GM04503 (cell line): ENCODE measurements at places on chromosomes 1 and 21.

GRCh38 chr1:114345930-114346479 lies 165.0 kb downstream of the TRIM33 start:
- no peak for DNase-seq

- no peak for DNase-seq
Observed at GRCh38 chr1:208059409-208060001, 148.6 kb upstream of the CD34 start.

DNA sequence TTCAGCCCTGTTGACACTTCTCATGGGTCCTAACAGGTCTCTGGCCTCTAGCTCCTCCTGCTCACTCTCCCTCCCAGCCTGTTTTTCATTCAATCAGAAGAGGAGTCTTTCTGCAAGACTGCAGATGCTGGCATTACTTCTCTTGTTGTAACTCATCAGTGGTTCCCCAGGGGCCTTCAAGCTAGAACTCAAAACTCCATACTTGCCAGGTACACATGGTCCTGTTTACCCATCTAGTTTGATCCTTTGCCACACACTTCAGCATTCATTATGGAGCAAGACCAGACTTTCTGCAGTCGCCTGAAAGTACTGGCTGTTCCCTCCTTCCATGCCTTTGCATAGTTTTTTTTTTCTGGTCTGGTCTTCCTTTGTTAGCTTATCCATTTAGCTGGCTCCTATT lies 47.9 kb downstream of the SERBP1 start:
- DNase-seq = no peak

DNA sequence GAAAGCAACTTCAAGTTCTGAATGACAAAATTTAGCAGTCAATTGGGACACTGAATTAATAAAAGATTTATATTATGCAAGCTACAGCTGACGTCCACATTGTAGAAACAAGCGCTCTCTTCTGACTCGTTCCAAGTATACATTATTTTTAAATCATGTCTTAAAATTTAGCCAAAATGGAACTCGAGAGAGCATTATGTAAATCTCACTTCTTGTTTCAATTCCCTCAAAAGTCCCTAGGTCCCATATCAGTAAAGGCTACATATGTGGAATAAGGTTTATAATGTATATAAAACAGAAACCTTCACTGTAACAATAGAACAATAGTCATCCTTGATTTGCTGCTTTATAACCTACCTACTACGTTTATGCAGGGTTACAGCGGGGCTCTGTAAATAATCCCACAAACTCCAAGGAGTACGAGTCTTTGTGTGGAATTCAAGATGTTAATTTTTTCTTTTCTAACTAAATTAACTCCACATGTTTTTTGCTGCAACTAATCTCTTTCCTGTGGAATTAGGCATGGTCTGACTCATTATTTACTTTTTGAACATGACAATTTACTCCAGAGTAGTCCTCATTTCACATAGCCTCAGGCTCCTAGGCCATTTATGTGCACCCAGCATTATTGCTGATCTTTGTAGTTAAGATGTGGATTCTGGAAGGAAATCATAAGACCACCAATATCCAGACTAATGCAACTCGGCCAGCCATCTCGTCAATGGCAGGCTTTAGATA lies 785.1 kb downstream of the LTN1 start:
- DNase-seq = peak; percentile 66

- no peak for DNase-seq
Observed at GRCh38 chr1:82640352-82640751, 839.6 kb downstream of the ADGRL2 start.

DNA sequence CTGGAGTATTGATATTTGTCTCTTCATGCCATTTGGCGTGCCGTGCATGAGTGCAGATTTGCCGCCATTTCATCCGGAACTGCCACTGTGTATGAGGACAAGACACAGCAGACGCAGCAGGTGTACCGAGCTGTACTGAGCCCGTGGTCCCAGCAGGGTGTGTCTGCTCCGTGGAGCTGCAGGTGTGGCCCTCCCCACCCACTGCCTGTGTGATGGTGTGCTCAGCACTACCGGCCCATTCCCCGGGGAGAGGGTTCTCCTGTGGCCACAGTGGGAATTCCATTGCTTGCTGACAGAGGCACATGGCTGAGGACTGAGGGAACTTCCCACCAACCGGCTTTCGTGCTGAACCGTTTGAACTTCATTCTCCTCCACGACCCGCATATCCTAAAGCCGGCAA lies 34.3 kb upstream of the COL6A1 start:
- DNase-seq = no peak

- peak; percentile 94 for DNase-seq
Observed at GRCh38 chr1:230849451-230850224, 18.7 kb downstream of the C1orf198 start.

- no peak for DNase-seq
Observed at GRCh38 chr1:94669198-94669597, 127.6 kb upstream of the F3 start.

DNA sequence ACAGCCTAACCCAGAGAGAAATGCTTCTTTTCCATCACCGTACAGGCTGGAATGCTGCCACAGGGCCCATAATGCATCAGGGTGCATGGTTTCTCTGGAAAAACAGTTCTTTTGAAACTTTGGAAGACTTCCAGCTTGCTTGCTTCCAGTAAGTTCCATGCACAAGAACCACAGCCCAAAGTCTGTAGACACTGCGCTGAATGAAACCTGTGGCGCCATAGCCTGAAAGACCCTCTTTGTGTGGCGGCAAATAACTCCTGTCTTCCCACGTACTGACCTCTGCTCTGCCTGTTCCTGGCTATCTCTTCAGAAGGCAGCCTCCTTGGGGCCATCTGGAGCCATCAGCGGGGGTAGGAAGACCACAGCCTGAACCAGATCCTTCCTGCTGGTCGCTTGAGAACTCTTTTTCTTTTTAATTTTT lies 15.1 kb downstream of the MIIP start:
- no peak for DNase-seq

DNA sequence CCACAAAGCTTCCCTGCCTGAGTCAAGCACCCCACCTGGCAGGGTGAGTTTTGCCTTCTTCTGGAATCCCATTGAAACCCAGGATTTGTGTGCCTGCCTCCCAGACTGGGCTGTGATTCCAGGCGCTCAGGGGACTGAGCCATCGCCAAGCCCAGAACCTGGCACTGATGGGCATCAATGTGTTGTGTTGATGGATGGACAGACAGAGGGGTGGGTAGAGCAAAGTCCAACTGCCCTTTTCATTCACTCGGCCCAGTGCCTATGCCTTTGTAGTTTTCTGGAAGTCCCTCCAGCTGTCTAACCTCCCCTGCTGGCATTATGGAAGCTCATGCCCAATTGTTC lies 66.0 kb upstream of the LAPTM5 start:
- no peak for DNase-seq

- no peak for DNase-seq
Observed at GRCh38 chr1:7587108-7587772, 183.9 kb upstream of the VAMP3 start.

- no peak for DNase-seq
Observed at GRCh38 chr1:25610822-25611630, 5.6 kb upstream of the MAN1C1 start.

GRCh38 chr1:50474859-50475809 lies 51.9 kb upstream of the DMRTA2 start:
- DNase-seq = no peak

GRCh38 chr1:97603218-97603617 lies 317.6 kb downstream of the DPYD start:
- no peak for DNase-seq

- no peak for DNase-seq
Observed at GRCh38 chr1:112514901-112515300, 6.1 kb downstream of the WNT2B start.

GRCh38 chr1:61724506-61724812 lies 482 bp downstream of the TM2D1 start:
- no peak for DNase-seq

- peak; percentile 66 for DNase-seq
Observed at GRCh38 chr1:17633654-17634053, 94.2 kb downstream of the ARHGEF10L start.

GRCh38 chr1:206654828-206655227 lies 19.5 kb downstream of the DYRK3 start:
- no peak for DNase-seq

- no peak for DNase-seq
Observed at GRCh38 chr1:76640092-76640491, 227.2 kb upstream of the ST6GALNAC5 start.

DNA sequence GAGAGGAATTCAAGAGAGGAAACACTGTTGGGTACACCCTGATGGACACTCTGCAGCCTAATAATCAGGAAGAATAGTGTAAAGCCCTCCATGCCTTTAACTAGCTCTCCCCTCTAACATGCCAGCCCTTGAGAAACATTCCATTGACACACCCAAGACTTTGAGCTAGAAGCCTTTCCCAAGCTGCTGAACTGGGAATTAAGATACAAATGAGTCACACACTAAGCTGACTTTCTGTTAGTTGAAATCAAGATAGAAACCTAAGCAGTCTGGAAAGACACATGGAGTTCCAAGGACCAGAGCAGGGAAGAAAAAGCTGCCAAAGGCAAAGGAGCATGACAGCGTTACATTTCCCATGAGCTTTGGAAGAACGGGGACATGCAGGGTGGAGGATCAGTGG lies 380.8 kb downstream of the NPHP4 start:
- no peak for DNase-seq

- DNase-seq = no peak
Observed at GRCh38 chr1:154371436-154371835, 33.7 kb upstream of the IL6R start.

GRCh38 chr1:63413394-63413793 lies 46.0 kb downstream of the ALG6 start:
- no peak for DNase-seq

- DNase-seq = no peak
Observed at GRCh38 chr1:61004262-61005003, 77.9 kb upstream of the NFIA start.

- no peak for DNase-seq
Observed at GRCh38 chr1:73909043-73909562, 288.9 kb downstream of the LRRIQ3 start.

DNA sequence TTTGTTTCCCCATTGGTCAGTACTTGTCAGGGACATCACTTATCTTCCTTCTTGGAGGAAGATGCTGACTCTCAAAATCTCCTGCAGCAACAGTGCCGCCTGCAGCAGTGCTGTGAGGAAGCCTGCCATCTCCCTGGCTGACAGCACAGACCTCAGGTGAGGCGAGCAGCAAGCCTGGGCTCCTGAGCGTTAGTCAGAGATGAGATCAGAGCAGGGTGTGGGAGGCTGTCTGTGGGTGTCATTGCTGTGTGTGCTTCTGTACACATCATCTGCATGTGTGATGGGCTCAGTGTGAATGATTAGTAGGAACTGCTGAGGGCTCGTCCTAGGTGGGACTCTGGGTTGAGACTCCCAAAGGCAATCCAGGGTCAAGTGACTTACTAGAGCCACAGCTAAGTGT lies 6.1 kb downstream of the STRIP1 start:
- no peak for DNase-seq

- no peak for DNase-seq
Observed at GRCh38 chr1:61092642-61093041, 10.3 kb downstream of the NFIA start.

GRCh38 chr1:217495249-217495648 lies 135.6 kb downstream of the GPATCH2 start:
- no peak for DNase-seq

GRCh38 chr21:34822942-34823341 lies 154.1 kb downstream of the CLIC6 start:
- DNase-seq = no peak

- DNase-seq = no peak
Observed at GRCh38 chr1:119001181-119002027, 13.3 kb upstream of the TBX15 start.

- no peak for DNase-seq
Observed at GRCh38 chr1:92329347-92330129, 30.7 kb downstream of the RPAP2 start.

- DNase-seq = no peak
Observed at GRCh38 chr21:41315726-41316125, 875 bp upstream of the FAM3B start.

DNA sequence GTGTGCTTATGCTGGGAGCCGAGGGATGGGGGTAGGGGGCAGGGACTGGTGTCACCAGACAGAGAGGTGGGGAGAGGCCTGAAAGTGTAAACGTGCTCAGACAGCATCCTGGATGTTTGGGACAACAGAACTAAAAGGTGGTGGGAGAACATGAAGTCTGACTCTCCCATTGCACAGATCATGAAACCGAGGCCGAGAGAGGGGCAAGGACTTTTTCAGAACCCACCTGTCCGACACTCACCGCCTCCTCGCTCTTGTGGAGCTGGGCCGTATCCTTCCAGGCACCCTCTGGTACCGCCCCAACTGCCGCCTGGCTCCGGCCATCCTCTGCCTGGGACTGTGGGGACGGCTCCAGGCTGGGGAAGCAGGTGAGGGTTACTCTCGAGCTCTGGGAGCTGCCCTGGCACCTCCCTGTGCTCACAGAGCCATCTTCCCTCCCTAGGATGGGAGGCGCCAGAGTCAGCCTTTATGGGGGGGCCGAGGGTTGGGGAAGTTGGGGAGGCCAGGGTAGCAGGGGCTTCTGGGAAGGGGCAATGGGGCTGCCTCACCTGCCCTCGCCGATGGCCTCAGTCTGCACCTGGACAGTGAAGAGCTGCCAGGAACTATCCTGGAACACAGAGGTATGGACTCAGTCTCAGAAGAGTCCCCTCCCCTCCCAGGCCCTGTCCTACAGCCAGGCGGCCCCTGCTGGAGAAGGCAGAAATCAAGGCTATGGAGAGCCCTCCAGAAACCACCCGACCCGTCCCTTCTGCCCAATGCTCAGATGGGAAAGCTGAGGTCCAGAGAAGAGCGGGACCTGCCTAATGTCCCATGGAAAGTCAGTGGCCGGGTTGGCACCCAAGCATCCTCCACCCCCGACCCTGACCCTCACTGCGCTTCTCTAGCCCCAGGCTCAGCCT lies 7.0 kb downstream of the ATP13A2 start:
- no peak for DNase-seq

- DNase-seq = no peak
Observed at GRCh38 chr1:67560580-67561255, 124.3 kb upstream of the GADD45A start.

GRCh38 chr21:25581582-25581981 lies 25.7 kb downstream of the MRPL39 start:
- DNase-seq = no peak

DNA sequence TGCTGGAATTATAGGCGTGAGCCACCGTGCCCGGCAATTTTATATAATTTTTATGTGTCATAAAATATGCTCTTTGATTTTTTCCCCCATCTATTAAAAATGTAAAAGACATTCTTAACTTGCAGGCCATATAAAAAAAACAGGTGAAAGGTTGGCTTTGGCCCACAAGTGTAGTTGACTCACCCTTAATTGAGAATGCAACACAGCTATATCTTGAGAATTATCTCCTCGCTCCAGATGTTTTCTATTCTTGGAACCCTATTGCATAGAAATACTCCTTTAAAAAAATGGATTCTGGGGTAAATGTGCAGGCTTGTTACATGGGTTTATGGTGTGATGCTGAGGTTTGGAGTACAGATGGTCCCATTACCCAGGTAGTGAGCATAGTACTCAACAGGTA lies 112.0 kb downstream of the ST3GAL3 start:
- no peak for DNase-seq

- DNase-seq = peak; percentile 62
Observed at GRCh38 chr1:109041621-109042468, at the start of gene WDR47. Gene WDR47, minus strand, starts transcription at chr1:109042102. Its CDS starts 18,590 bp downstream, at chr1:109023512.
